ENCODE measurements at places on chromosomes 13 and 19. TPM values are rescaled to one million over a fixed set of nuclear protein-coding genes. Genes with fewer than 3 reads are reported as not detected.

PTH2 gene
- not detected for polyA plus RNA-seq

CYP4F8 gene
- not detected for polyA plus RNA-seq

TMPRSS9 gene
- 0.03 TPM for polyA plus RNA-seq

UGGT2 gene
- 18.3 TPM for polyA plus RNA-seq

DNA sequence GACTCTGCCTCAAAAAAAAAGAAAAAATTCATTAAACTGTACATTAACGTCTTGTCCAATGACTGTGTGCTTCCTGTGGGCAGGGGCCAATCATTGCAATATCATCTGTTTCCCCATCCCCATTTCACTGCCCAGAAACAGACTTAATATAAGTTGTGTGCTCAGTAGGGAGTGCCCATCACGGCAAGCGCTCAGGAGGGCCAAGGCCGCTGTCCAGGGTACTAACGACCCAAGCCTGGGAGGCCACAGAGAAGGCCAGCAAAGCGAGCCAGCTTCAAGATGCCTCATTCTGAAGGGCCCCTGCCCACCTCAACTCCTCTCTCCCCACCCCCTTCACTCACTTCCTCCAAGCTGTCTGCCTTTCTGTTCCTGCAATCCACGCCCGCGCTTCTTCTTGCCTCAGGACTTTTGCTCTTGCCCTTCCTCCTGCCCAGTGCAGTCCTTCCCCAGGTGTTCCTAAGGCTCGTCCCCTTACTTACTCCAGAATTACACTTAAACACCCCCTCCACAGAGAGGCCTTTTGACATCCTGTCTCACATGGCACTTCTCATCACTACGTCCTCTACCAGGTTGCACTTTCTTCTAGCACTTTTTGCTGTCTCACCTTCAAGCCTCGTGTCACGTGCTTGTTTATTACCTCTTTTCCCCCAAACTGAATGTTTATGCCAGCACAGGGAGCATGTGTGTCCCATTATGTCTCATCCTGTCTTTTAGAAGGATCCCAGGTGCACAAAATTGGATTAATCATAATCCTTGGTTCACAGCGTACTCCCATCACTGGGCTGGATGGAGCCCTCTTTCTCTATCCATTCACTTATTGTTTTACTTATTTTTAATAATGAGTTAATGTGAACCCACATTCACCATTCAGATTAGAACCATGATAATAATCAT, 11.3 kb upstream of the POU2F2 start:
- DNase-seq = peak; percentile 32
- H3K4me1 ChIP-seq = no peaks in the 10 kb centered on the region
- H3K36me3 ChIP-seq = no peaks in the 10 kb centered on the region

GRCh38 chr13:76798037-76798436, 88.2 kb downstream of the KCTD12 start:
- no peaks in the 10 kb centered on the region for H3K4me1 ChIP-seq
- no peak overlapping the region for H3K4me3 ChIP-seq
- no peak for DNase-seq
- no peak overlapping the region for H3K27ac ChIP-seq

DNA sequence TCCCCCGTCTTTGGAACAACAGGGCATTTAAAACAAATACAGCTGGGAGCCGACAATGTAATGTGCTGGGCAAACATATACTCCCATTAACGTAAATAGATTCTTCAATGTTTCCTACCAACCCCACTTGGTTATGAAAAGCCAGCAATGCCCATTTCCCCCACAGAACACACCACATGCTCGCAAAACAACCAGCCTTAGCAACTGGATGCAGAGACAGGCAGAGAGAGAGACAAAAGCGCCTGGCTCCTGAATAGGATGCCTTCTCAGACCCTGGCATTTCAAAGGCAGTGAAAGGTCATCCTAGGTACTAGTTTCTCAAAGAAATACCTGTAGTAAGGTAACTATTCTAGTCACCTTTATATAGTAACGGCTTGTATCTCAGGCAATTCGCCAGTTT, 462.9 kb downstream of the ITGBL1 start:
- no peak overlapping the region for H3K4me3 ChIP-seq
- no peak for DNase-seq
- no peaks in the 10 kb centered on the region for H3K36me3 ChIP-seq
- H3K4me1 ChIP-seq = no peaks in the 10 kb centered on the region
- H3K27me3 ChIP-seq = no peaks in the 10 kb centered on the region

DNA sequence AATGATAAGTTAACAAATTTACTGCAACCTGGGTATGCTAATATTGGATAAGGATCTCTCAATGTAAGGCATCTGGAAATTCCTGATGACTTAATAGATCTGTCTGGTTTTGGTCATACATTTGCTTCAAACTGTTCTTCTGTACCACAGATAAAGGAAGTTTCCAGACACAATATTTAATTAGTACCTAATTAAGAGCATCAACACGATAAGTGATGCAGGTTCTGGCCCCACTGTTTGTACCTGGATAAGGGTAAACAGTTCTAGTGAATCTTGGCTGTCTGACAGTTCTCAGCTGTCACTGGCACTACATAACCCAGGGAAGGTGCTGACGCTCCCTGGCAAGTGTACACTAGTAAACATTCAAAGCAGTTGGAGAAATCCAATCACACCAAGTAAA, 165.6 kb downstream of the MZT1 start:
- H3K4me1 ChIP-seq = no peaks in the 10 kb centered on the region
- no peaks in the 10 kb centered on the region for H3K36me3 ChIP-seq
- H3K27me3 ChIP-seq = no peaks in the 10 kb centered on the region
- no peak overlapping the region for H3K27ac ChIP-seq
- no peak overlapping the region for H3K4me3 ChIP-seq

DNA sequence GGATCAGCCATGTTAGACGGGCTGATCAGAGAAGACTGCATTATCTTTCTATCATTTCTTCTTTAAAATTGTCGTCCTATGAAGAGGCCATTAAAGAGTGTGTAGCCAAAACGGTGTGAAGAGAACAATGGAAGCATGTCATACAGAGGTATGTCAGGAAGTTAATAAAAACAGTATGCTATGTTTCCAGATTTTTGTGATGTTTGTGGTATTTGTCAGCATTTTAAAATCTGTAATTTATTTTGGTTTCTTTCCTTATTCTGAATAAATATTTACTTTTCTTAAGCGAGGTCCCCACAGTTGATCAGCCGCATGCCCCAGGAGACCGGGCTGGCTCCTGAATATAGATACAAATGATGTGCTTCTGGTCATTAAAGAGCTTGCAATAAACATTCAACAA, 142.9 kb upstream of the SERP2 start:
- no peak overlapping the region for H3K27ac ChIP-seq
- no peak for DNase-seq
- H3K27me3 ChIP-seq = peaks cover 7% of the 10 kb centered on the region
- H3K36me3 ChIP-seq = no peaks in the 10 kb centered on the region
- no peaks in the 10 kb centered on the region for H3K4me1 ChIP-seq
